Activated naive CD8-positive, alpha-beta T cell treated with anti-CD3 and anti-CD28 coated beads, Interleukin-2, amount 50 U/mL, for 24 hours (primary cell): ENCODE measurements at places on chromosomes 2 and 18.

DNA sequence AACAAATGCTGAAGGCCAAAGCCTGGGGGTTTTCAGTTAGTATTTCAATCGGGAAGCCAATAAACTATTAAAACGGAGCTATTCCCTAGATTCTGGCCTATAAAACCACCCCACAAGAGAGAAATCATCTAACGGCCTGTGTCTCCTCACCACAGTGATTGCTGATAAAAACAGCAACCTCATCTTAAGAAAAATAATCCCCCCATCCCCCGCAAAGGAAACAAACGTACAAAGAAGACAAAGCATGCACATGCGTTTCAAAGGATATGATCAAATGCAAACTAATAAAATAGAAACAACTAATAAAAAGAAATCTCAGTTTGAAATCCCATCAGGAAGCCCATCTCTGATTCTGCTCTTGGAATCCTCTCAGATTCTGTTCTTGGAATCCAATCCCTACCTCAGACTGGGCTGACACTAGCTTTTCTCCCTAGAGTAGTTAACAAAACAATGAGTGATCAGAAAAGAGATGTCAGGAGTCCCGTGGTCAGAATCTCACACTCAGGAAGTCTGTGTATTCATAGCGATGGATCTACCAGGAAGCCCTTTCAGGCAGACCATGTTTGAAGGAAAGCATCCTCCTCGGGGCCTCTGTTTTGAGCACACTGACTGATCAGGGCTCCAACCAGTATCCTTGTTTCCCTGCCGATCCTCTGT lies 150.7 kb downstream of the THADA start:
- no peak for DNase-seq

DNA sequence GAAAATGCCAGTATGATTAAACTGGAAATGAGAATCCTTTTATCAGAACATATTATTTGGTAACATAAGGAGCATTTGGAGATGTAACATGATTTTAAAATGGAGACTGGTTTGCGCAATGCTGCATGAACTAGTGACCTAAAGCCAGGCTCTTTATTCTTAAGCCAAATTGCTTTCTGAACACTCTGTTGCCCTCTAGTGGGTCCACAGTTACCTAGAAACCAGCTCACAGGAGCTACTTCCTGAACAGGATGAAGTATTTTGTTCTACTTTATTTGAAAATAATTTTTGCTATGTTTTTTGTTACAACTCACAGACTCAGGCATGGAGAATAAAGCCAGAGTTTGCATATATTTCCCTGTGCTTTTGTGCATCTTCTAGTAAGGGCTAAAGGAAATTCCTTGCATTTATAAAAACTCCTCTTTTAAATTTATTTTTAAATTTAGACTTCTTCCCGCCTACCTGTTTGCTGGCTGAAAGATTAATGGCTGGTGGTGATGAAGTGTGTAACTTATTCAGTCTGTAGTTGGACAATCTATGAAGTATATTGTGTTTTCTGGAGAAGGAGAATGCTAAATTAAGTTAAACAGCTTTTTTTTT lies 146.7 kb downstream of the PARD3B start:
- peak; percentile 4 for DNase-seq

- DNase-seq, result no peak
Measured at GRCh38 chr18:57057890-57058289, 89.0 kb upstream of the BOD1L2 start.

GRCh38 chr18:3931542-3932112 lies 481.7 kb downstream of the TGIF1 start:
- DNase-seq, result no peak

DNA sequence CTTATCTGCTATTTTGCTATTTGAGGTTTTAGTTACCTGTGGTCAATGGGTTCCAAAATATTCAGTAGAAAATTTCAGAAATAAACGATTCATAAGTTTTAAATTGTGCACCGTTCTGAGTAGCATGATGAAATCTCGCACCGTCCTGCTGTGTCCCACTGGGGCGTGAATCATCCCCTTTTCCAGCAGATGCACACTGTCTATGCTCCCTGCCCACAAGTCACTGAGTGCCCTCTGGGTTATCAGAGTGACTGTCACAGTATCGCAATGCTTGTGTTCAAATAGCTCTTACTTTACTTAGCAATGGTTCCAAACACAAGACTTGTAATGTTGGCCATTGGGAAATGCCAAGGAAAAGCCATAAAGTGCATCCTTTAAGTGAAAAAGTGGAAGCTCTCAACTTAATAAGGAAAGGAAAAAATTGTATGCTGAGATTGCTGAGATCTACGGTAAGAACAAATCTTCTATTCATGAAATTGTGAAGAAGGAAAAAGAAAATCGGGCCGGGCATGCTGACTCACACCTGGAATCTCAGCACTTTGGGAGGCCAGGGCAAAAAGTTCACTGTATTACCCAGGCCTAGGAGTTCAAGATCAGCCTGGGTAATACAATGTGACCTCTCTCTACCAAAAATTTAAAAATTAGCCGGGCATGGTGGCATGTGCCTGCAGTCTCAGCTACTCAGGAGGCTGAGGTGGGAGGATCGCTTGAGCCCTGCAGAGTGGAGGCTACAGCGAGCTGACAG lies 13.3 kb downstream of the COL4A3 start:
- no peak for DNase-seq

DNA sequence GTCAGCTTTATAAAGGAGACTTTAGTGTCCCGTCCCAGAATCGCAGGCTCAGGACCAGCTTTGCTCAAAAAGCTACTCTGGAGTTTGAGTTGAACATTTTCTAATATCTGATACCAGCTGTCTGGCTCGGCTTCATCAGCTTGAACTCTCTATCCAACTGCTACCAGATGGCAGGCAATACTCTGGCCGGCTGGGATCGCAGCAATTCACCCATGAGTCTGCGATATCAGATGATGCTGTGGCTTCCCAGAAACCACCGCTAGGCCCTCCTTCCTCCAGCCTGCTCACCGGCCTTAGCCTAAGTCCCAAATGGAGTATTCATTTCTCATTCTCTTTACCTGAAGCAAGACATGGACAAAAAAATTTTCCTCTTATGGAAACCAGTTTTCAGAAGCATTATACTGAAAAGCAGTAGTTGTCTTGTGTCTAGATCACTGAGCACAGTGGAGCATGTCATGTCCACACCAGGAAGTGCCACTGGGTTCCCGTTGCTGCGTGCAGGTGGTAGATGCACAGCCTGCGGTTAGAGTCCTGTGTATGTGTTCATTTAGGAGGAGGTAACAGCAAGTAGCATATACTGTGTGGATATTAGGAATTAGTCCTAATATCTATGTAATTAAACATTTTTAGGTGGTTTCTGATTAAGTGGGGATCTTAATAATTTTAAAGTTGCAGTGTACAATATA lies 162.0 kb upstream of the SOX11 start:
- DNase-seq, result no peak

DNA sequence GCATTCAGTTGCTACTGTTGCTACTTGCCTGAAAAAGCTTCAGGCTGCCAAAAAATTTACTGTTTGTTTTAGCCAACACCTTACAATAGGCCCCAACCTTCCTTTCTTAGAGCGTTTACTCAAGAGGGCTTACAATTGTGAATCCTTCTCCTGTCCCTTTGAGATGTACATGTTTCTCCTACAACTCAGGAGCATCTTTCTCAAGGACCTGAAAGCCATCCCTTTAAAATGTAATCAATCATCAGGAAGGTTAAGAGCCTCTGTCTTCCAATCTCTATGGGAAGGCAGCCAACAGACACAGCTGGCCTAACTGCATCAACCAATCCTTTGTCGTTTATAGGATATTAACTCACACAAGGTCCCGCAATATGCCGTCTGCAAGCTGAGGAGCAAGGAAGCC lies 3.4 kb upstream of the IER3IP1 start:
- no peak for DNase-seq

DNA sequence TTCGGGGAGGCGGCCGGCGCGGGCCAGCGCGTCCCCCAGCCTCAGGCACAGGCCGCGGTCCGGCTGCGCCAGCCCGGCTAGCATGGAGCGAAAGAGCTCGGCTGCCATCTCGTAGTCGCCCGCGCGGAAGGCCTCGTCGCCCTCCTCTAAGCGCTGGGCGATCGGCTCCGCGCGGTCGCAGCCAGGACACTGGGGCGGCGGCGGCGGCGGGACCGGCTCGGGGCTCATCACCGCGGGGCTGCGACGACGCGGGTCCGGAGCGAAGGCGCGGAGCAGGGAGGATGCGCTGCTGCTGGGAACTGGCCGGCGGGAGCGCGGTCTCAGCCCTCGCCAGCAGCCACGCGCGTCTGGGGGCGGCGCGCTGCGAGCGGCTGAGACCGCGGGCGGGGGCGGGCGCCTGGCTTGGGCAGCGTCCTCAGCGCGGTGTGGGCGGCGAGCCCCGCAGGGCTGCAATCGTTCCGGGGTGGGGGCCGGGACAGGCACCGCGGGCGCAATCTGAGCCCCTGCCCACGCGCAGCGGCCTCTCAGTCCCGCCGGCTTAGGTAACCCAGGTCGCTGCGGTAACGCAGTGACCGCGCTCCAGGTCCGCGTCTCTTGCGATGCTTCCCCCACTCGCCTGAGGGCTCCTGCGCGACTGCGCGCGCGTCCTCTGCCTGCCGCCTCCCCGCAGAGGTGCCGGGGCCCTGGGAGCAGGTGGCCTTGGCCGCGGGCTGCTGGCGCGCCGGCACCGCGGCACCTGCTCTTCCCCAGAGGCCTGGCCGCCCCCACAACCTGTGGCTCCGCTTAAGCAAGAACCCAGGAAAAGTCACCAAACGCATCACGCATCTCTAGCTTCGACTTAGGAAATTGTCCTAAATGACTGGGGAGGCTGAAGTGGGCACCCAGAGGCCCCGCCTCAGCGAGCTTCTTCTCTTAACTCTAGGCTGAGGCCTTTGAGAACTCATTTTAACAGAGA lies at the start of gene LONRF2:
TSS of gene LONRF2 (minus strand) at position 636 of the 955 bp plus-strand sequence. CDS start at position 228, 408 bp downstream.
- peak; percentile 8 for DNase-seq

DNA sequence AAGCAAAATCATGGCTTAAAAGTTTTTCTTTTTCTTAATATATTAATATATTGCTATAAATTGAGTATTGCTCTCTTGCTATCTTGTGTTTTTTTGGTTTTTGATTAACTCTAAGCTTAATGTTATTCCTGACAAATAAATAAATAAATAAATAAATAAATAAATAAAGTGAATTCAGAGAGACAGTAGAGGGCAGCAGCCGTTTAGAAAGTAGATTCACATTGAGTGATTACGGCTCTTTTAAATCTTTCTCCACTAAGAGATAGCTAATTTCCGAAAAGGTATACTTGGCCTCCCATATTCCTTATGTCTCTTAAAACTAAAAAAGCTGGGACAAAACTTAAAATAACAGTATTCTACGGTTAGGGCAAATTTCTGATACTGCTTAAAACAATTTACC lies 34.3 kb downstream of the MSH2 start:
- DNase-seq, result no peak

- no peak for DNase-seq
Measured at GRCh38 chr2:190911813-190912212, 31.2 kb downstream of the GLS start.

DNA sequence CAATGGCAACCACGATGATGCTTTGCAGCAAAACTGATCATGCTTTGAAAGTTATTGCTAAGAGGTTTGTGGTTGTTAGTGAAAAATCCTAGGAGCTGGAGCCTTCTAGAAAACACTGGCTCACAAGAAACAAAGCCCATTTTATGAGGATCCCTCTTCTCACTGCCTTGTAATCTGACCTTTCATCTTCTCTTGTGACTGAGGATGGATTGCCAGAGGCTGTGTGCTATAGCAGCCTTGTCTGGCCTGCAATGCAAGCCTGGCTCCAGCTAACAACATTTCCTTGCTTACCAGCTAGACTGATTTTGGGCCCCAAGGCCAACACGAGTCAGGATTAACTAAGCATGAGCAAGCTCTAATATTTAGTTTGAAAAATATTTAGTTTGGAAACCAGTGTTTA lies 13.1 kb downstream of the PIEZO2 start:
- no peak for DNase-seq

- no peak for DNase-seq
Measured at GRCh38 chr2:2699121-2699505, 368.0 kb upstream of the MYT1L start.

DNA sequence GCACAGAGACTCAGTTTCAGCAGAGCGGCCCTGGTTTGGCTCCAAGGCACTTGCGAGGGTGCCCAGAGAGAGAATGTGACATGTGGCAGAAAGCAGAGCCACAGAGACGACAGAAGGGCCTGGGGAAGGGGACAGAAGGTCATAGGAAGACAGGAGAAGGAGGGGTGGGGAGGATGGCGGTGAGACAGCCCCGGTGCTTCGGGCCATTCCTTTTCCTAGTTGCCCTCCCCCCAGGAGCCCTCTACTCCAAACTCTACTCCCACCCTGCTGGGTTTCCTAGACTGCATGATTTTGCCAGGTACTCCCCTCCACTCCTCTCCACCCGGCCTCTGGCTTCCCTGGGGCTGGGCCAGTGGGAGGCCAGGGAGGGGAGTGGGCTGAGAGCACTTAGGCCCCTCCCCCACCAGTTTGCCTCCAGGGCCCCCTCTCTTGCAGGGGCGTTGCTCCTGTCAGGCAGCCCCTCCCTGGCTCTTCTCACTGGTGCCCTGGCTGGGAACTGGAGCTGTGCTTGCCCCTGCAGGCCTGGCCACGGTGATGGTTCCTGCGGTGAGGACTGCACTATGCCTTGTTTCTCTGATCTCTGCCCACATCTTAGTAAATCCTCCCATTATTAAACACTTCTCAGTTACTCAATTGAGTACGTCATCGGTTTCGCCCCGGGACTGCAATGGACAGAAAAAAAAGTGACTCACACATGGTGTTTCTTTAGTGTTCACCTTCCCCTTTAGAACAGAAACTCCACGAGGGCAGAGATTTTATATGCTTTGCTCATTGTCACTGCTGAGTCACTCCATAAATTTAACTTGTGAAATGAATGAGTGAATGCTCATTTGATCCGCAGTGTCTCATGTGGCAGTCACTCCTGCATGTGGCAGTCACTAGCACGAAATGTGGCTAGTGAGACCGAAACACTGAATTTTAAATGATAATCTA lies 58.7 kb upstream of the SP3 start:
- DNase-seq, result peak; percentile 39
